Cerebellum (tissue), 4 donors: ENCODE measurements at places on chromosomes 13 and 19. TPM values are rescaled to one million over a fixed set of nuclear protein-coding genes. Genes with fewer than 3 reads are reported as not detected.

GRCh38 chr13:92553470-92554114 is 673.0 kb upstream of the GPC6 start:
- no peak for DNase-seq

GRCh38 chr13:59976856-59977255 is 186.9 kb downstream of the DIAPH3 start:
- no peak for DNase-seq

DNA sequence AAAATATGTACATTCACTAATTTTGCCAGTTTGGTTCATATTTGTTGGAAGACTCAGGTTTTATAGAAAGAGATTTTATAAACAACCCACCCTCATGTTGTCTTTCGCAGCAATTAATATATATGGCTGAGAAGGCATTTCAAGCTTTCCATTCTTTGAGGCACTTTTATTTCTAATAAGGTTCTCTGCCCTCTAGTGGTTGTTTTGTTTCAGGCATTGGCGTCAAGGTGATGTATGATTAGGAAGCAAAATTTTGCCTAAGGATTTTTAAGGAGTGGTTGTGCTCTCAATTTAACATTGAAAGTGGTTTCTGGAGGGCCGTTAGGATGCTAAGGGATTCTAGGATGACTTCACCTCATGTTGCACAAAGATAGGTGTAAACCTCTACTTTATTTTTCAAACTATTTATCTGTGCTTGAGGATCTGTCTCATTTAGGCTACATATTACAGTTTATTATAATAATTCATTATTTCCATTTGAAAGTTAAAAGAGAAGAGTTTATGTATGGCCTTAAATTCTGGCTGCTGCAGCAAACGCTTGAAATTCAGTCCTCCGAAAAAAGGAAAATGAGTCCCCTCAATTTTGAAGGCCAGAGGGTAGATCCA is 35.9 kb downstream of the OXGR1 start:
- DNase-seq = peak; percentile 1

DNA sequence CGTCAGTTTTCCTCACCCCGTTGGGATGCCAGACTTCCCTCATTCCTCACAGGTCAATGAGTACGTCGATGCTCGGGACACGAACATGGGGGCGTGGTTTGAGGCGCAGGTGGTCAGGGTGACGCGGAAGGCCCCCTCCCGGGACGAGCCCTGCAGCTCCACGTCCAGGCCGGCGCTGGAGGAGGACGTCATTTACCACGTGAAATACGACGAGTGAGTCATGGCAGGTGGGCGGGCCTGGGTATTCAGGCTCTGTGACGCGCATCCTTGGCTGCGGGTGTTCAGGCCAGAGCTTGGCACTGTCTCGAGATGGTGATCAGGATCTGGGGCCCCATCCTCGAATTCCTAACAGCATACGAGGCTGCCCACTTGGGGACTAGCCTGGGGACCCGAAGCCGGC is 21.4 kb downstream of the UHRF1 start:
- DNase-seq = no peak

DNA sequence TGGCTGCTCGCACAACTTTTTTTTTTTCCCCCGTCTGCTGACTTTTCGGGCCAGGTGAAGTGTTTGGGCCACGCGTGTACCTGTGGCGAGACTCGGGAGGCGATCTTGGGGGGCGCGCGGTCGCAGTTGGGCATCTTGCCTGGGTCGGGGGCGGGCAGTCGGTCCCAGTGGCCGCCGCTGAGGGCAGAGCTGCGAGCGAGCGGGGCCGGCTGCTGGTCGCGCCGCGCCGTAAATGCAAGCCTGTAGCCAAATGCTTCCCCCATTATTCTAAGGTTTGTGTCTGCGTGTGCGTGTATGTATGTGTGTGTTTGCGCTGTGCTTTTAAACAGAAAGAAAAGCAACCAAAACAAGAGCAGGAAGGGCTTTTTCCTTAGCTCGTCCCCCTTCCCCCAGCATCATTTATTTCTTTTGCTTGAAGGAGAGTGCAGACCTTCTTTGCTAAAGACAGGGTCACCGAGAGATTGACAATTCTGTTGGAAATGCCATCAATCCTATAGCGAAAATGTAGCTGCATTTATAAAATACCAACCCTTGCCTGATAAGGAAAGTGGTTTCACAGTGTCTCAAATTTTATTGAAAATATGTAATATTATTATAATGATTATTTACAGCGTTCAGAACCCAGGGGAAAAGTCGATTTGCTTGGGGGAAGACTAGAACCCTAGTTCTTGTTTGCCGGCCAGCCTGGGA is 143.2 kb upstream of the ZNF536 start:
- peak; percentile 44 for DNase-seq

GRCh38 chr13:79851318-79851717 is 370.4 kb downstream of the NDFIP2 start:
- DNase-seq = no peak

DNA sequence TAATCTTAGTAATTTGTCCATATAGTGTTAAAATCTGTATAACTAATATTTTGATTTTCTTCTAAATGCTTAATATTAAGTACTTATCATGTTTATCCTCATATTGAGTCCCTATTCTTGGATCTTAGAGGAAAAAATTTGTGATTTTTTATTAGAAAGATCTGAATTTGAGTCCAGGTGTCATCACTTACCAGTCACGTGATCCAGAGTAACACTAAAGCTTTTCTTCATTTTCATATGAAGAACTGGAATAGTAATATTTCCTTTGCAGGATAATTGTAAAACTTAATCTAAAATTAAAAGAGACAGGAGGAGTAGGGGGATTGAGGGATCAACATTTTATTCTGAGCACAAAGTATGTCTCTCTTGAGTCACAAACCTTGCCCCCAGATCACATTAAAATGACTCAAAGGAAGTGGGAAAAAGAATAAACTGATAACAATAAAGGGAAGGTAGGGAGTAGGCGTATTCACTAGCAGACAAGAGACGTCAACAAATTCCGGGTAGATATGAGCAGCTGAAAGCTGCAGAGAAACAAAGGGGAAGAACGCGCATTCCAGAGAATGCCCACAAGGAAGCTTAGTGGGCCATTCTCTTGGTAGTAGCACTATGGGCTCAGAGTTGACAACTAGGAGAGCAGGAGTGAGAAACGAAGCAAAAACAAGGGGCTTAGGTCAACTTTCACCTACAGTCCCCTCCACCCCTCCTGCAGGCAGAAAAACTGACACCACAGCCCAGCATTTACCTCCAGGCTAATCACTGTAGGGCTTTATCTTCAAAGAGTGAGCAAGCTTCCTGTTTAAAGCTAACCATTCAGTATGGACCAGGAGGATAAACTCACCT is 123.1 kb downstream of the SPRY2 start:
- no peak for DNase-seq

GRCh38 chr13:91200486-91200885 is 147.0 kb upstream of the MIR17HG start:
- DNase-seq = no peak

DNA sequence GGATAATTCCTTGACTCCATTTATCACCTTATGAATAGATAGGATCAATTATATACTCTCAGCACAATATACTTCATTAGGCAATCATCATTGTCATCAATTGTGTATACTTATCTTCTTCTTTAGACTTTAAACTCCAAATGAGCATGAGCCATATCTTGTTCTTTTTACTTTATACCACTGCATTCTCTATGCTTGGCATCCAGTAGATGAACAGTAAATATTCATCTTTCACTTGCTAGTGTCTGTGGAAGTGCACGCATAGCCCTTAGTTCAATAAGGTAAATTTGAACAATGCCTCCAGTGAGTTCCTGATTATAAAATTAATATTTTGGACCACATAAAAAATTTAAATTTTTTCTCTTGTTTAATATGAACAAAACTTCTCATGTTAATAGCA is 172.3 kb upstream of the SPRY2 start:
- no peak for DNase-seq

DNA sequence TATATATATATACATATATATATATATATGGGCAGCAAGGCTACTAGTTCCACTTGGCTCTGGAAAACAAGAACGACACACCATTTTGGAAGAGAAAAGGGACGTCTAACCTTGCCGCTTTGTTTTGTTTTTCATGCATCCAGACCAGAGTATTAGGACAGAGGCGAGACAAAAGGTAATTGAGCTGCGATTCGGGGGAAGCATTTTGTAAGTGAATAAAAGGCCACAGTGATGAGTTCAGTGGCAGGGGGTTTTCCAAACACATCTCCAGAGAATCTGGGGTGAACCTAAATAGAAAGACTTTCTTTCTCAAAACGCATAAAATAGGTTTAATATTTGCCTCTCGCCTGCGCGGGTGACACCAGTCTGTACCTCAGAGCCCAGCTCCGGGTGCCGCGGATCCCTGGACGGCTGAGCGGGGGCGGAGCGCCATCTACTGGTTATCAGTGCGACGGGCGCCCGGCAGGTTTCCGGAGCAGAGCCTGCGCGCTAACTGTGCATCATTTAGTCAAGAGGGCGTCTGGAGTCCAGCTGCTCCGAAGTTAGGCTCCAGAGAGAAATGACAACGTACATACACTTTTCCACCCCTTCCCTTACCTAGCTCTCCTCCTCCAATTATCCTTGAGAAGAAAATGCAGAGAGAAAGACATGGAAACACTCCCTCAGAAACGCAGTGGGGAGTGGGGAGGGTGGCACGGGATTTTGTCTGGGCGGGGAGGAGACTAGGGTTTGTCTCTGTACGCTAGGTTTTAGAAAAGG is 262.3 kb downstream of the TBC1D4 start:
- peak; percentile 65 for DNase-seq

- DNase-seq = no peak
Observed at GRCh38 chr13:113667771-113668490, 912 bp downstream of the GRK1 start.

DNA sequence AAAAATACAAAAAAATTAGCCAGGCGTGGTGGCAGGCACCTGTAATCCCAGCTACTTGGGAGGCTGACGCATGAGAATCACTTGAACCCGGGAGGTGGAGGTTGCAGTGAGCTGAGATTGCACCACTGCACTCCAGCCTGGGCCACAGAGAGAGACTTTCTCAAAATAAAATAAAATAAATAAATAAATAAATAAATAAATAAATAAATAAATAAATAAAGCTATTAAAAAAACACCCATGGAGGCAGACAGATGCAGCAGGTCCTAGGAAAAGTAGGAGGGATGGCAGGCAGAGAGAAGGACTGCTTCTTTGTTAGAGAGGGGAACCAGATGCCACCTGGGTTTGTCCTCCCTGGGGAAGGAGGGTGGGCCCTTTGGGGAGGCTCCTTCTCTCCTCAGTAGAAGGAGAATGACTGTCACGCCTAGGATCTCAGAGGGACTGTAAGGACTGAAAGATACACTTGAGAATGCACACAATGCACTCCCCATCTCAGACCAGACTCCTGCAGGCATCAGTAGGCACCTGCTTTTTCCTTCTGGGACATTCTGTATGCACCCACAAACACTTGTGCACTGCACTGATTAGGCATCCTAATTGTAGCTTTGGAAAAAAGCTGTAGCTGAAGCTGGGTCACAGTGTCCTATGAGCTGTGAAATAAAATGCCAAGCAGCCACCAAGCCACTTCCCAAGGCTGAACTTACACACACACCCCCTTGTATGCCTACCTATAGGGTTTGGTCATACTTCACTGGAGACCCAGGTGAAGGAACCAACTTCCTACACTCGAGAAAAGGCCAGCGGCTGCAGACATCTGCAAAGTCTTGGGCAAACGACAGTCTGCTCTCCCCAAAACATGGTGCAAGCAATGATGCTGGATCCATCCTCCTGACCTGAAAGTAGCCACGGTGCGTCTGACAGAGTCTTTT is 18.9 kb upstream of the SLC35E1 start:
- DNase-seq = no peak

DNA sequence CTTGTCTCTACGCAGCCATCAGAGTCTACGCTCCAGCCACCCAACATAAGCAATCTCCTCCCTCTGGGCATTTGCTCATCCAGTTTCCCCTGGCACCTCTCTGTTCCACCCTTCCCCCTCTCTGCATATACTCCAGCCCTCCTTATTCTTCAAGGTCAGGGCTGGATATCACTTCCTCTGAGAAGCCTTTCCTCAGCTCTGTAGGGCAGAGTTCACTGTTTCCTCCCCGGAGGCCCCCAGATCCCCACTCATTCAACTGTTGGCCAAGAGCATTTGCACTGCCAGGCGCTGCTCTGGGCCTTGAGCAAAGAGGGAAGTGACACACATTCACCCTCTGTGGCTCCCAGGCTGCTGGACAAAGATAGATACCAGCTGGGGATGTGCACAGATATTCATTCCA is 3.3 kb downstream of the FCGRT start:
- DNase-seq = no peak

DNA sequence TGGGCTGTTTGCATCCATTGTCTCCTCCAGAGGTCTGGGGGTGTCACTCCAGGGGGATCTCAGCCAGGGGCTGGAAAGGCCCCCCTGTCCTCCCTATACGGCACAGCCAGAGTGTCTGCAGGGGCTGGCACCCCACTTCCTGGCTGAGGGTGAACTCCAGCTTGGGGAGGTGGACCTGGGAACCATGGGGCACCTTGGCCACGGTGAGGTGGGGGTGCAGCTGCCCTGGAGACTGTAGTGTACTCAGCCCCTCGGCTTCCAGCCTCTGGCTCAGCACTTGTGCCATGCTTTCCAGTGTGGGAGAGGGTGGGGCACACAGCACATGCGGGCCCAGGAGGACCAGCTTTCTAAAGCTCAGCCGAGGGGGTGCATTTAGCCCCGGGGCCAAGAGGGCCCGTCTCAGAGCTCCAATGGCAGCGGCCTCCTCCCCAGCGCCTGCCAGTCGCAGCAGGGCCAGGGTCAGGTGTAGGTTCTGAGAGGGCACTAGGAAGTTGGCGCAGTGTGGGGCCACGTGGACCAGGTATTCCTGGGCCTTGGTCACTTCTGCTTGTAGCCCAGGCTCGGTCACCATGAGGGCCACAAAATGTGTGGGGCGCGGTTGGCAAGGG is 1.4 kb downstream of the LENG9 start:
- no peak for DNase-seq

GRCh38 chr19:40433391-40434216 is 7.8 kb upstream of the SERTAD1 start:
- peak; percentile 69 for DNase-seq

DNA sequence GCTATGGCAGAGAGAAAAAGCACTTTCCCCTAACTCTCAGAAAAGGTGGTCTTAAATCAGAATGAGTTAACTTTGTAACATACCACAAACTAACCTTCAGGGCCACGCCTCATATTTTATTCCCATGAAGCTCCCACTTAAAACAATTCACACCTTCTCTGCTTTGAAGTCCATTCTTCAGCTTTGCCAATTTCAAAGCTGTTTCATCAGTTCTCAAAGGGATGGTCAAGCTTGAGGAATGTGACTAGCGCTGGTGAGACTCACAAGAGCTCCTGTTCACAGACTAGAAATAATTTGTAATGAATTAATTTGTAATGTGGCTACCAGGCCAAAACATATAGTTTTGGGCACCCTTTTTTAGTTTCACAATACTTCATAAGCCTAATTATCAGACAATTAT is 68.2 kb downstream of the STK24 start:
- no peak for DNase-seq

Gene LRRC63
- total RNA-seq = 1.7 TPM

Gene KASH5
- total RNA-seq = not detected

Gene SIGLEC5
- 0.27 TPM for total RNA-seq

Gene SBSN
- not detected for total RNA-seq

Gene CLDN10
- 6.6 TPM for total RNA-seq

Gene DAPK3
- total RNA-seq = 45.4 TPM

Gene ZNF85
- total RNA-seq = 31.2 TPM
